Astrocyte of the hippocampus (primary cell): ENCODE measurements at places on chromosomes 3 and 15.

GRCh38 chr15:42696626-42697025 lies 40.3 kb downstream of the CDAN1 start:
- DNase-seq, result no peak

GRCh38 chr3:13113346-13114330 lies 40.4 kb upstream of the IQSEC1 start:
- DNase-seq, result no peak

GRCh38 chr15:36782681-36783080 lies 203.3 kb downstream of the CDIN1 start:
- no peak for DNase-seq

GRCh38 chr3:58307639-58308215 lies 1.4 kb downstream of the HTD2 start:
- DNase-seq, result peak; percentile 80

GRCh38 chr3:122318620-122319019 lies 6.4 kb upstream of the CSTA start:
- peak; percentile 32 for DNase-seq

- no peak for DNase-seq
Measured at GRCh38 chr15:75149867-75150709, 51.6 kb upstream of the C15orf39 start.

DNA sequence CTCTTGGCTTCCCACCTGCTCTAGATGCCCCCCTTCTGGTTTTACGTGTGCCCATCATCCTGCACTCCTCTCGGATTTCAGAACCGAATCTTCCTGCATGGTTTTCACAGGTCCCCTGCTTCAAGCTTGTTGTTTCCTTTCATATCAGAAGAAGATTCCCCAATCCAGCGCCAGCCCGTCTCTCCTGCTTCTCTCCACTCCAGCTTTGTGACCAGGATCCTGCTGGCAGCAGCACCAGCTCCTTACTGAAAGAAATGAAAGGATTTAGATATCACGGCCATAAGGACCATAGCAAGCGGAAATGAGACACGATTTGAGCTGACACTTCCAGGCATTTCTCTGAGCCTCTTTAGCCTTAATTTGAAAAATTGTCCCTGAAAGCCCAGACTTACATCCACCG lies 180.3 kb upstream of the UBE3A start:
- DNase-seq, result no peak

DNA sequence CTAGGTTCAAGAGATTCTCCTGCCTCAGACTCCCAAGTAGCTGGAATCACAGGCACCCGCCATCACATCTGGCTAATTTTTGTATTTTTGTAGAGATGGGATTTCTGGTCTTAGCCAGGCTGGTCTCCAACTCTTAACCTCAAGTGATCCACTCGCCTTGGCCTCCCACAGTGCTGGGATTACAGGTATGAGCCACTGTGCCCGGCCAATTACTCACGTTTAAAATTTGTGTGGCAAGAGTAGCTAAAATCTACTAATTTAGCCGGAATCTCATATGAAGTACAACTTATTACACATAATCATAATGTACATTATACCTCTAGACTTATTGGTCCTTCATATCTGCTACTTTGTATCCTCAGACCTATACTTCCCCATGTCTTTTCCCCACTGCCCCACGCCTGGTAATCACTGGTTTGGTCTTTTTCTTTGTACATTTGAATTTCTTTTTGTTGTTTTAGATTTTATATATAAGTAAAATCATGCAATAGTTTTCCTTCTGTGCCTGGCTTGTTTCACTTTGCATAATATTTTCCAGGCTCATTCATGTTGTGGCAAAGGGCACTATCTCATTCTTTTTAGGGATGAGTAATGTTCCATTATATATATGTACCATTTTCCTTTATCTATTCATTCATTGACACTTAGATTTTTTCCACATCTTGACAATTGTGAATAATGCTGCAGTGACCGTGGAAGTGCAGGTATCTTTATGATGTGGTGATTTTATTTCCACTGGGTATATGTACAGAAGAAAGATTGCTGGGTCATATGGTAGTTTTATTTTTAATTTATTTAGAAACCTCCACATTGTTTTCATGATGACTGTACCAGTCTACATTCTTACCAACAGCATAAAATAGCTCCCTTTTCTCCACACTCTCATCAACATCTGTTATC lies 605.0 kb upstream of the CBLB start:
- no peak for DNase-seq

- DNase-seq, result peak; percentile 59
Measured at GRCh38 chr15:70185251-70185711, 87.6 kb upstream of the TLE3 start.

GRCh38 chr3:36297195-36297594 lies 83.1 kb upstream of the STAC start:
- no peak for DNase-seq

DNA sequence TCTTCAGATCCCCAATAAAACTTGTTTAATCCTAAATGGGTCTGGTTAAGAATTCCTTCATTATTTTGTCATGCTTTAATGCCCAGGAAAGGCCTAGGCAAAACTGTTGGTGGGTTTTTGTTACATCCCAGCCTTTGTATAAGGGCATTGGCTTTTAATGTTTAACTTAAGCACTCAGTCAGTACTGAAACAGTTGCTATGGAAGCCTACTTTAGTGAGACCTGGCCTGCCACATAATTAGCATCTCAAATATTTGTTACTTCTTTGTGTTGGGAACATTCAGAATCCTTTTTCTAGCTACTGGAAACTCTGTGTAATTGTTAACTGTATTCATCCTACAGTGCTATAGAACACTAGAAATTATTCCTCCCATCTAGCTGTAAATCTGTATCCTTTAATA lies 369.6 kb upstream of the ATP10A start:
- DNase-seq, result peak; percentile 8

DNA sequence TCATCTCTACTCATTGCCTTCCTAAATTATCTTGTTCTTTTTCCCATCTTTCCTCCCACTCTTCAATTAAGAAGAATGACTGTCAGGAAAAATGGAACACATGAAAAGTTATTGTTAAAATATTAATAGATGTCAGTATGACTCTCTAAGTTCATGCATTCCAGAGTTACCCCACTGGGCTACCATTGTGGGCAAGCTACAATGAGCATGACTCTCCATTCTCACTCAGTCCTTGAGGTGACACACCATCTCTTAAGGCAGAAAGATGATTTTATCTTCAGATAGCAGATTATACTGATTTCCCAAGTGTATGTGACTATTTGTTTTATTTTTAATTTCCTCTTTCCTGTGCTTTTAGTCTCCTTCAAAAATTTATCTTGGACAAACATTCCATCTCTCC lies 144.3 kb downstream of the ALCAM start:
- DNase-seq, result no peak

GRCh38 chr3:142263112-142263511 lies 37.7 kb upstream of the GK5 start:
- no peak for DNase-seq

GRCh38 chr15:58139276-58139988 lies 1.3 kb downstream of the AQP9 start:
- DNase-seq, result no peak

DNA sequence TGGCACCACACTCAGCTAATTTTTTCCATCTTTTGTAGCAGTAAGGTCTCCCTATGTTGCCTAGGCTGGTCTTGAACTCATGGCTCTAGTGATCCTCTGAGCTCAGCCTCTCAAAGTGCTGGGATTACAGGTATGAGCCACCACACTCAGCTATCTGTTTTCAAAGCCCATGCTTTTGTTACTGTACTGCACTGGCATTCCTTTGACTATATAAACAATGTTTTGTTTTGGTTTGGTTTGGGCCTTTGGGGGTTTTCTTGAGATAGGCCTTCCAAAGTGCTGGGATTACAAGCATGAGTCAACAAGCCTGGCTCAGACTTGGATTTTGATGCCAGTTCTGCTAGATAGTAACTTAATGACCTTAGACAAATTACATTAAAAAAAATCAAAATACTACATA lies 89.7 kb upstream of the GK5 start:
- peak; percentile 72 for DNase-seq

- peak; percentile 25 for DNase-seq
Measured at GRCh38 chr3:187913617-187914033, 168.4 kb upstream of the BCL6 start.
